Hematopoietic multipotent progenitor cell treated with erythropoietin and hydrocortisone succinate and interleukin-3 and kit ligand, for 15 days (in vitro differentiated cells): ENCODE measurements at places on chromosomes 6 and 20.

GRCh38 chr6:160102956-160103824 lies 18.4 kb upstream of the SLC22A1 start:
- peak; percentile 82 for DNase-seq

- DNase-seq, result no peak
These were observed 48.6 kb upstream of the CD2AP start for GRCh38 chr6:47428746-47429664.

- DNase-seq, result no peak
These were observed 1223.6 kb upstream of the GJE1 start for GRCh38 chr6:140909156-140909555.

GRCh38 chr20:4018023-4018748 lies 2.8 kb upstream of the RNF24 start:
- DNase-seq, result no peak

DNA sequence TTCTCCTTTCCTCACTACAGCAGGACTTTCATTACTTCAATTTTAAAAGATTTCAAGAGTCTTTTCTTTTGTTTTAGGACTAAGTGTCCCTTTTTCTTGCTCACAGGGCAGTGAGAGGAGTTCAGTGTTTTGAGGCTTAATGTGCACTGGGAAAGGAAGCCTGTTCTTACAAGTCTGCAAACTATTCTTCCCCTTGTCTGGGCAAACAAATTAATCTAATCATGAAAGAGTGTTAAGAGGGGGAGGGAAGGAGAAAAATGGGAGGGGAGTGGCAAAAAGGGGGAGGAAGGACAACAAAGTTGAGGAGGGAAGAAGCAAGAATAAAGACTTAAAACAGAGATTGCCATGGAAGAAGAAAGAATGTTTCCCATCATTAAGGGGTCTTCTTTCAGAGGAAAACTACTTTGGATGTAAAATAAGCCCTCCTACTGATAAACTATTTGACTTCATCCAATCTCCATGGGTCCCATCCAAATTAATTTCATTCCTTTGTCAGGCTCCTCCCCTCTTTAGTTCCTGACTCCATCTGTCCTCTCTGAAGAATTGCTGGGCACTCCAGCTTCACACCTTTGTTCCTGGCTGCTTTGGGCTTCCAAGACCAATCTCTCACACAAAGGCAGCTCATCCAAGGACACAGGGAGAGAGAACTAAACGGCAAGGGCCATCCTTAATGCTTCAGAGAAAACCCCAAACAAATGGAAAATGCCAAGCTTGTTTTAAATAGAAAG lies 244.5 kb downstream of the TPBG start:
- DNase-seq, result no peak

DNA sequence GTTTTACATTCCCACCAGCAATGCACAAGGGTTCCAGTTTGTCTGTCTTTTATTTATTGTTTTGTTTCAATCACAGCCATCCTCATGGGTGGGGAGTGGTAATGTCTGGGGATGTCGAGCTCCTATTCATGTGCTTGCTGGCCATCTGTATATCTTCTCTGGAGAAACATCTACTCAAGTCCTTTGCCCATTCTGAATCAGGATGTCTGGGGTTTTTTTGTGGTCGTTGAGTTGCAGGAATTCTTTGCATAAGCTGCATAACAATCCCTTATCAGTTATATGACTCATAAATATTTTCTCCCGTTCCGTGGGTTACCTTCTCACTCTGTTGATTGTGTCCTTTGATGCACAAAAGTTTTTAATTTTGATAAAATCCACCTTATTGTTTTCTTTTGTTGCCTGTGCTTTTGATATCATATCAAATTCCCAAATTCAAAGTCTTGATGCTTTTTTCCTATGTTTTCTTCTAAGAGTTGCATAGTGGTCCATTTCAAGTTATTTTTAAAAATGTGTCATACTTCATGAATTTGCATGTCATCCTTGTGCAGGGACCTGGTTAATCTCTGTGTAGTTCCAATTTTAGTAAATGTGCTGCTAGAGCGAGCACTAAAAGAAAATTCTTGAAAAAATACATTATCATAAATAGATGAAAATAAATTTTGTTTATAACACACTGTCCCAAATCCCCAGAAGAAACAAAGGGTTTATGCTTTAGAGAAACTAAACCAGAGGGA lies 54.9 kb upstream of the PDE10A start:
- DNase-seq, result no peak

GRCh38 chr20:58475466-58475865 lies 39.7 kb downstream of the APCDD1L start:
- DNase-seq, result no peak

DNA sequence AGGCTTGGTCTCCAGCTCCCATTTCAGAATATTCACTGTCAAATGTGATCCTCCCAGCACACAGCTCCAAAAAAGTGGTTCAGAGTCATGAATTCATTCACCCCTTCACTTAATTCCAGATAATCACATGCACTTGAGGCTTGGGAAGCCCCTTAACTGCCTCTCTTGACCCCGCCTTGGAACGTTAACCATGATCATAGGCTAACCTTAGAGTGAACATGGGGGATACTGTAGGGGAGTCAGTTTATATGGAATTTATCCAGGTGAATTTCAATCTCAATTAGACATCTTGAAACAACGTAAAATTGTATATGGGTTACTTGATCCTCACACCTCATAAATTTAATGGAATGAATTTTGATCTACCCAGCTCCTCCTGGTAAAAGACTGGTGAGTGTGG lies 346.8 kb upstream of the ARID1B start:
- no peak for DNase-seq

- no peak for DNase-seq
These were observed 13.1 kb downstream of the PSMB9 start for GRCh38 chr6:32867022-32867477.

DNA sequence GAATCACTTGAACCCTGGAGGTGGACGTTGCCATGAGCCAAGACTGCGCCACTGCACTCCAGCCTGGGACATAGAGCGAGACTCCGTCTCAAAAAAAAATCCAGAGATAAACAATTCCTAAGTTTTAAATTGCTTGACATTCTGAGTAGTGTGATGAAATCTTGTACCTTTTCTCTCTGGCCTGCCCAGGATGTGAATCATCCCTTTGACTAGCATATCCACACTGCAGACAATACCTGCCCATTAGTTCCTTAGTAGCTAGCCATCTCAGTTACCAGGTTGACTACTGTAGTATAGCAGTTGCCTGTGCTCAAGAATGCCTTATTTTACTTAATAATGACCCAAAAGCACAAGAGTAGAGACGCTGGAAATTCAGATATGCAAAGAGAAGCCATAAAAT lies 2.8 kb downstream of the ZFP57 start:
- no peak for DNase-seq

DNA sequence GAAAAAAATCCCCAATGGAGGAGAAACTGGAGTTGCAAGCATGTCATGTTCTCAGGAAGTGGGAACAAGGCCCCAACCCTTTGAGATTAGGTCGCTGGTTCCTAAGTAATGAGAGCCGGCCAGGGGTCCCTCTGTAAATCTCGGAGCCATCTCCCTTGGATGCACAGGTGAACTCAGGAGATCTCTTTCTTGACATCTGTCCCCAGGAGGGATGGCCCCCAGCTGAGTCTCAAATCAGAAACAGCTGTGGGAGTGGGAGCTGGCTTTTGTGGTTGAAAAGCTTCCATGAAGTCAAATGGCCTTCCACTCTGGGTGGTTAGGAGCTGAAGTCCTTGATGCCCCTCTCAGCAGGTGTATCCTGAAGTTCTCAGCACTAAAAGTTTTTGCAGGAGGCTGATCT lies 257.1 kb downstream of the BMP7 start:
- DNase-seq, result no peak

DNA sequence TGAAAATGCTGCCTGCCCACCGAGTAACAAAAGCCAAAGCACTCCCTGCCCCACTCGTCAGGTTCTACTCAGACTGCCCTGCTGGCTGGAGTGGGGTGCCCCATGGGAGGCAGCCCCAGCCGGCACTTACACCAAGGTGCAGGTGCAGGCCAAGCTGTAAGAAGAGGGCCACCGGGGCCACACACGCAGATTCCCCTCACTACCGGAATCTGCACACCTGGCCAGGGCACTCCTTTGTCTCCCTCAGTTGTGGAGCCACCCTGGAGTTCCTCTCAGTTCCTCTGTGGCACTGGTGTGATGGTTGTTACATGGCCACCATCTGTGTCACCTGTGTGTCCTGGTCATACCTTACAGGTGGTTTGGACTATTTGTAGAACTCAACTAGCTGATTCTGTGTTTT lies 112.4 kb downstream of the FOXO3 start:
- DNase-seq, result no peak

DNA sequence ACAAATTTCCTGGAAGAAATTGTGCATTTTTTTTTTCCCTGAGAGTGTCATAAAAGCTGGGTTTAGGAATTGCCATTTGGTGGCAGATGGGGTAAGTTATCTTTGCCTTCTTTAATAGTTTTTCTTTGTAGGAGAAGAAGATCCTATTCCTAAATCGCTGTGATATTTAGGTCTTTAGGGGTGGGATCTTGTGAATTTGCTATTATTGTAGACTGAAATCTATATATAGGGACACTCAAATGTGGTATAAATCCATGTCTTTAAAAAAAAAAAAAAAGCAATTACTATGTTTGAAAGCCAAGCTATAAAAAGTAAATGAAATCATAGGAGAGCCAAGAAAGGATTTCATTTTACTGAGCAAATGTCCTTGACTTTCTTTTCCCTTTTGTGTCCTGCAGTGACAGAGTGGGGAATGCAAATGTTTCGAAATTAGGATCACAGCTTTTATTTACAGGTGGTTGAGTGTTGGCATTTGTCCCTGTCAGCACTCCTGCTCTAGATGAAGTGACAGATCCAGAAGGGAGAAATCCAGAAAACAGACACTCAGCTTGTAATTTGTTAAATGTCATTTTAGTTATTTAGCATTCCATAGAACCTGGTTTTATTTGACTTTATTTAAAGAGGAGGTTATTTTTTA lies 29.4 kb downstream of the TIAM2 start:
- no peak for DNase-seq

DNA sequence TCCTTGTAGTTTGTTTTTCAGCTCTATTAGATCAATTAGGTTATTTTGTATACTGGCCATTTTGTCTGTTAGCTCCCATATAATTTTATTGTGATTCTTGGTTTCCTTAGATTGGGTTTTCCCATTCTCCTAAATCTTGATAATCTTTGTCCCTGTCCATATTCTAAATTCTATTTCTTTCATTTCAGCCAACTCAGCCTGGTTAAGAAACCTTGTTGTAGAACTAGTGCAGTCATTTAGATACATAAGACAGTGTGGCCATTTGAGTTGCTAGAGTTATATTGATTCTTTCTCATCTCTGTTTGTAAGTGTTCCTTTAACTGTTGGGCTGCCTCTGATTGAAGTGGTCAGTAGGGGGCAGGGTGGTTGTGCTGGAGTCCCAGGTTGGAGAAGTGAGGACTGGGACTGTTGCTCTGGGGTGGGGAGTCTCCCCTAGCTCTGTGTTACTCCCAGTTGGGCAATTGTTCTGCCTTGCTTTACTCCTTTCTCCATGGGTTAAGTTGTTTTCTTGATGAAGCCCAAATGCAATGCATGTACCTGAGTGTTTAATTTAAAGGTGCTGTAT lies 98.8 kb upstream of the NRN1 start:
- DNase-seq, result no peak

DNA sequence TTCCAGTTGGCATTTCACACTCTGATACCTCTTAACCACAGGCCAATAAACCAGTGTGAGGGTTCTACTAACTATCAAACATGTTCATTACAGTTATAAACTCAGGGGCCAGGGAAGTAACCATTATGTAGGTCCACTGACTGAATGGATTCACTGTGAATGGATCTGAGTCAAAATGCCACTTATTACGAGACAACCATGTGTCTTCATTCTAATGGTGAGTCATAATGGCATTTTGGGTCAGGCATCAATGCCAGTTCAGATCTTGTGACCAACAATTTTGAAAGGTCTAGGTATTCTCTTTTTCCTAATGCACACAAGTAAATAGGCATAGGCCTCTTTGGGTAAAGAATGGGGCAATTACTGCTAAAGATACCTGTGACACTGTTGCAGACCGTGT lies 112.2 kb upstream of the HEY2 start:
- no peak for DNase-seq

GRCh38 chr20:49415005-49415667 lies 67.3 kb downstream of the KCNB1 start:
- DNase-seq, result no peak

GRCh38 chr6:136793363-136793762 lies 1.1 kb upstream of the MAP3K5 start:
- no peak for DNase-seq

- DNase-seq, result no peak
These were observed 6.9 kb downstream of the AURKA start for GRCh38 chr20:56385130-56385529.

DNA sequence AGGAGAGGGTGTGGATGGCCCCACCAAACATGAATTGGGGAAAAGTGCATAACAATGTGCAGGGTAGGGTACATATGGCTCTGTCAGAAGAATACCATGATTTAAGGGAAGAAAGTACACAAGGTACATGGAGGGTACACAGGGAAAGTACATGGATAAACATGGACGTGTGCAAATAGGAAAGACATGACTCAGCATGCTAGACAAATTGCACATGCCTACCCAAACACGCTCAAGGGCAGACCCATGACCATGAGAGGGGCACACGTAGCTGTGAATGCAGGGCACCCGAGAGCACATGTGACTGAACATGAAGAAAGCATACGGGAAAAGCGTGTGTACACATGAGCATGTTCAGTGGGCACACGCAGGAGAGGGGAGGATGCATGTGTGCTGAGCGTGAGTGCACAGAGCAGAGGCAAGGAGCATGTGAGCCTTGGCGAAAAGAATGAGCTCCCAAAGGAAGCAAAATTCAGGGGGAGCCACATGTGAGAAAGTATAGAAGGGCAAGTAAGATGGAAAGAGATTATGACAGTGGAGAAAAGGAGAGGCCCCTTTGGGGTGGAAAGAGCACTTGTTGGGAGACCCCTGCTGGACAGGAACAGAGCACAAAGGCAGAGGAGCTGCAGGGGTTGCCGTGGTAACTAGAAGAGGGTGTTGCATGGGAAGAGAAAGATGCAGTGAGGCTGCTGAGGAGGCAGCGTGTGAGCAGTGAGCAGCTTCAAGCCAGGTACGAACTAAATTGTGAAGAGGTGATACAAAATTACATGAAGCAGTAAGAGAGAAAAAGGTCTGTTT lies 17.8 kb downstream of the OR2H2 start:
- no peak for DNase-seq

DNA sequence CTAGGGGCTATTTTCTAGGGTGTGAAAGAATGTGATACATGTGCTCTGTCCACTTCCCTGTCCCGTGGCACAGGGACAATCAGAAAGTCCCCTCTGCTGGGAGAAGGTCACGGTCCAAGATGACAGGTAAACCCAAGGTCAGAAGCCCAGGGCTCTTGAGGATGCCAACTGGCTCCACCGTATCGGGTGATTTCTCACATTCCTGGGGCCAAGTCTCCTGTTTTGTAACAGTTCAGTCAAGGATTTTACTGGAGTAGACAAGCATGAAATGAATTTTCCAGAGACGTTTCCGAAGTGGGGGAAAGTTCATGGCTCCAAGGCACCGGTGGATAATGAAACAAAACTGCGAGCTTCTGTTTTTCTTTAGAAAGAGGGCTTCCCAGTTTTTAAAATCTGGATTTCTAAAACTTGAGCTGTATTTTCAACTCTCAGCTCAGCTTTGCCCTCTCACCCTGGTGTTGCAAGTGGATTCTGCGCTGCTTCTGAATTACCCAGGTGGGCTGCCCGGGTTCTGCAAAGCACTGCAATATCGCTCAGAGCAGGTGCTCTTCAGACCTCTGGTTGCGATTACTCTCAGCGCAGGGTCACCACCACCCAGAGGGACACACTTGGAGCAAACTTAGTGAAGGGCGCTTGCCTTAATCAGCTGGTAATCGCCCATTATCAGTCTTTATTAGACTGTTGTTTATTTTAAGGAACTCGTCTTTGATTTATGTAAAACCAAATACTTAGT lies 64.4 kb upstream of the TMEM170B start:
- no peak for DNase-seq
